ENCODE measurements at places on chromosomes 3 and 15.
A peak's percentile ranks its signal among the peaks of the same experiment; 100 is the strongest.

DNA sequence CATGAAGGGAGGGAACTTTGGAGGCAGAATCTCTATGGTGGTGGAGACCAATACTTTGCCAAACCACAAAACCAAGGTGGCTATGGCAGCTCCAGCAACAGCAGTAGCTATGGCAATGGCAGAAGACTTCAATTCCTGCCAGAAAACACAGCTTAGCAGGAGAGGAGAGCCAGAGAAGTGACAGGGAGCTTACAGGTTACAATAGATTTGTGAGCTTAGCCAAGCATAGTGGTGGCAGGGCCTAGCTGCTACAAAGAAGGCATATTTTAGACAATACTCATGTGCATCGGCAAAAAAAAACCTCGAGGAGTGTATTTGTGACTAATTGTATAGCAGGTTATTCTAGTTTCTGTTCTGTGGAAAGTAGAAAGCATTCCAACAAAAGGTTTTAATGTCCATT is 6.4 kb upstream of the CSTA start:
- DNase-seq = no peak

DNA sequence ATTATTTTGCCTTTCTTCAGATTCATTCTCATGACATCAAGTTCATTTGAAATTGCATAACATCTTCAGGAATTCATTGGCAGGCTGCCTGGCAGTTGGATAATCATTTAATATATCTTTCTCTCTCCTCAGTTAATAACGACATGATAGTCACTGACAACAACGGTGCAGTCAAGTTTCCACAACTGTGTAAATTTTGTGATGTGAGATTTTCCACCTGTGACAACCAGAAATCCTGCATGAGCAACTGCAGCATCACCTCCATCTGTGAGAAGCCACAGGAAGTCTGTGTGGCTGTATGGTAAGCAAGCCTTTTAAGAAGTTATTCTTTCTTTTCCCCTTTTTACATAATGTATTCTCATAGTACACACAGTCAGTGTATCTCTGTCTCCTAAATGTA is 38.2 kb downstream of the TGFBR2 start:
- DNase-seq = no peak

- no peak for DNase-seq
Measured at GRCh38 chr3:24129549-24129948, 184.5 kb downstream of the NR1D2 start.

DNA sequence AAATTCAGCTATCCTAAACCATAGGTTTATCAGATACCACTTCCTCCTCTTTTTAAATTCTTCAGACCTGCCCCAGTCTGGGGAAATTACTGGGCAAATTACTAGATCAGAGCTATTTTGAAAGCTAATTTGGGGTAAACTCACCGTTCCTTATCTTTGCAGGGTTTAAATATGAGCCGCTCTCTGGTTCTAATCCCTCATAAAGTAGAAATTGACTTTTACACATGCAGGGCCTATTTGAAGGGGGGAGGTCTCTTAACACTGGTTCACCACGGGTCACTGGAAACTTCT is 11.0 kb upstream of the MEIS2 start:
- DNase-seq = no peak

- DNase-seq = no peak
Measured at GRCh38 chr3:89311581-89311980, 204.2 kb downstream of the EPHA3 start.

- no peak for DNase-seq
Measured at GRCh38 chr3:122214711-122215110, 31.2 kb downstream of the CASR start.

GRCh38 chr3:144544871-144545270 is 573.2 kb downstream of the DIPK2A start:
- DNase-seq = no peak

- DNase-seq = no peak
Measured at GRCh38 chr3:170745211-170745718, 124.7 kb downstream of the RPL22L1 start.

DNA sequence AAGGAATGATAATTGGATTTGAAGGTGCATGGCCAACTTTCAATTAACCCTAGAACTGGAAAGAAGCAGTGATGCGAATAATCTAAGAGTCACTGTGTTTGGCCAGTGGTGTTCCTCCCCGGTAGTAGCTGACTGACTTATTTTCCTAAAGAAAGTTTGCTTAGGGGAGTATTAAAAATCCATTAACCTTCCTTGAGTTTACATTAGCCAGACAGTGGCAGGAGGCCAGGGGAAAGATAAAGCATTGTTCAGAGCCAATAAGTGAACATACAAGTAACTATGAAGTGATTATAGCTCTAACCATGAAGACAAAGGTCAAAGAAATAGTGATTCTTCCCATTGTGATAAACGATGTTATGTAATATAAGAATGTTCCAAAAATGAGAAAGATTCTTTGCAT is 8.9 kb upstream of the TMEM202 start:
- DNase-seq = no peak

DNA sequence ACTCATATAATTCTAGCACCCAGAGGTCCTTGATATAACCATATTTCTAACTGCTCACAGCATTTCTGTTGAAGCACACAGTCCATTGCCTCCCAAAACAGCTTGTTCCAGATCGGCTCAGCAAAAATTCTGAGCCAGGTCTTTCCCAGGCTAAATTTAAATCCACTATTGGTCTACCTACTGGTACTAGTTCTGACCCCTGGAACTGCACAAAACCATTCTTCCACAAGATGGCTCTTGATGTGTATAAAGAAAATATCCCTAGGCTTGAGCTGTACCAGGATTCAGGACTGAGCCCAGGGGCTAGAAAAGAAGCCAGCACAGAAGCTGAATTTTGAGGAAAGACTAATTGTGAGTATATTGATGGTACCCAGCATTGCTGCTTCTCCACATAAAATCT is 75.4 kb upstream of the ABHD17C start:
- peak; percentile 13 for DNase-seq

GRCh38 chr3:114508208-114508607 is 214.4 kb downstream of the TIGIT start:
- DNase-seq = no peak

- DNase-seq = no peak
Measured at GRCh38 chr3:100730524-100730923, 21.2 kb downstream of the TFG start.

DNA sequence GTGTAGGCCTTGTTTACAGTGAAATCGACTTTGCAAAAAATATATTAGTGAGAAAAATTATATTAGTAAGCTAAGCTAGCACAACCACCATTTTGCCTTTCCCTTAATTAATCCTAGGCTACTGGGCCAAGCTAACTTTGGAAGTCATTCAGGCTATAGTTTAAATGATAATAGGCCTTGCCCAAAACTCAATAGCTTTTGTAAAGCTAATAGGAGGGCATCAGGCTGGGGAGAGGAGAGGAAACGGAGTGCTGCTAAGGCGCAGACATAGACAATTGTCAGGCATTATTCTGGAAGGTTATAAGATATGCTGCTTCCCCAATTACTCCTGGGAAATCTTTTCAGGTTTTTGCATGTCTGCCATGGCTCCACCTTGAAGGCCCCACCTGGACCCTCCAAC is 1286.0 kb downstream of the NSUN3 start:
- no peak for DNase-seq

- DNase-seq = no peak
Measured at GRCh38 chr3:34102288-34102687, 303.9 kb downstream of the PDCD6IP start.

- DNase-seq = no peak
Measured at GRCh38 chr3:57764794-57765193, 8.7 kb downstream of the SLMAP start.

DNA sequence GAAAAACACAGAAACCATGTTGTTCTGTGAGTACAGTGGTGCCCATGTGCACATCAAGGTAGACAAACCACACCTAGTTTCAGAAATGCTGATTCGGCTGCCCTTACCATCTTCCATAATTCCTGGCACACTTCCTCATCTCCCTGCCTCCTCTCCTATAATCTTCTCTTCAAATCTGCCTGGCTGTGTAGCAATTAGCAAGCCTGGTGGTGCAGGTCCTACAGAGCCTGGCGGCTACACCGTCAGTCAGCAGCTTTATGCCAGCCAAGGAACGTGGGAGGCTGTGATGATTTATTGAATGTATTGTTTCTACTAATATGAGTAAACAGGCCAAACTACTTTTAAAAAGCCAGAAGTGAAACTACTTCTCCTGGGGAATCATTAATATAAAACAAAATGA is 106.8 kb downstream of the SEMA6D start:
- DNase-seq = no peak

DNA sequence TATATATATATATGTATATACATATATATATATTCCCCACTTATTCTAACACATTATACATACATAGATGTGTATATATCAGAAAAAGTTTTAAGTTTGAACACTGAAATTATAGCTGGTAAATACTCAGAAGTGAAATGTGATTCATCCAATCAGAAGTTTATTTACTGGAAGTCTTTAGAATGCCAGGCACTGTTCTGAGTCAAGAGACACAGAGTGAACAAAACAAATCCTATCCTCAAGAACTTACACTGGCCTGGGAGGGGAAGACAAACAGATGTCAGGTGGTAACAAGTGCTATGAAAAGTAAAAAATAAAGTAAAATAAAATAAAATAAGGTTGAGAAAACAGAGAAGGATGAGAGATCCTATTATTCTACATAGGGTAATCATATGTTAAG is 13.4 kb downstream of the DHX36 start:
- DNase-seq = no peak

DNA sequence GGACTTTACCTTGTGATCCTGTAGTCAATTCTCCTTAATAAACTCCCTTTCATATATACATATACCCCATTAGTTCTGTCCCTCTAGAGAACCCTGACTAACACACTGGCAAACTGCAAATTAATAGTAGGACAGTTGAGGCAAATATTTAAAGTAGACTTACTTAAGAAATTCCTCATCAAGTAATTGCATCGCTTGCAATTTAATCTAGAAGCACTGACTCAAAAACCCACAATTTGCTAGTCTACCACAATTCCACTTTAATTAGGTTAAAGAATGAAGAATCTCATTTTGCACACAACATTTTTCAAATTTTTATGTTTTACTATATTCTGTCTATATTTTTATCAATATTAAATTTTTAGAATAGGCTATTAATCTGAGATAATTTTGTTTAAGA is 188.1 kb downstream of the PLOD2 start:
- no peak for DNase-seq

DNA sequence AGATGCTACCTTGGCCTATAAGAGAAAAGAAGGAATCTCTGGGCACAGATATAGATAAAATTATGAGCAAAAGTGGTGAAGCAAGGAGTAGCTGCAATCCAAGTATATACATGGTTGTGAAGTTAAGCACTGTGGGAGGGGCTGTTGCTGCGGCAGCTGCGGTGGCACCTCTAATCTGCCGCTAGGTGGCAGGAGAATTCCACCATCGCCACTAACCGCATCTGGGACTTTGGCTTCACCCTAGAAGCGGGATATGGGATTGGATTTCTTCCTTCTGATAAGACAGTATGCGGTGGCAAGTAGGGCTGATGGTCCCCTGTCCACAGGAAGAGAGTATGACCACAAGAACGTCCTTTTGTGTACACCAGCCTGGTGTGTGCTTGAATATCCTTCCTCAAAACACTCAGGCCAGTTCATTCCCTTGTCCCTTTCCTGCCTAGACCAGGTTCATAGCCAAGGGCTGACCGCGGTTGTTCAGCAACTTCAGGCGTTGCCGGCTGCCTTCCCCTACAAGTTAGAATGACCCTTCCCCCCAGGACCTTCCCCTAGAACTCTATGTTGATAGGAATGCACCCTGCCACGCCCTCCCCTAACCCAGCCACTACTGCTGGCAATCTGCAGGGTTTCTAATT is 5.1 kb downstream of the MAGEL2 start:
- DNase-seq = no peak

- DNase-seq = no peak
Measured at GRCh38 chr3:9168241-9168741, 81.2 kb downstream of the SRGAP3 start.

DNA sequence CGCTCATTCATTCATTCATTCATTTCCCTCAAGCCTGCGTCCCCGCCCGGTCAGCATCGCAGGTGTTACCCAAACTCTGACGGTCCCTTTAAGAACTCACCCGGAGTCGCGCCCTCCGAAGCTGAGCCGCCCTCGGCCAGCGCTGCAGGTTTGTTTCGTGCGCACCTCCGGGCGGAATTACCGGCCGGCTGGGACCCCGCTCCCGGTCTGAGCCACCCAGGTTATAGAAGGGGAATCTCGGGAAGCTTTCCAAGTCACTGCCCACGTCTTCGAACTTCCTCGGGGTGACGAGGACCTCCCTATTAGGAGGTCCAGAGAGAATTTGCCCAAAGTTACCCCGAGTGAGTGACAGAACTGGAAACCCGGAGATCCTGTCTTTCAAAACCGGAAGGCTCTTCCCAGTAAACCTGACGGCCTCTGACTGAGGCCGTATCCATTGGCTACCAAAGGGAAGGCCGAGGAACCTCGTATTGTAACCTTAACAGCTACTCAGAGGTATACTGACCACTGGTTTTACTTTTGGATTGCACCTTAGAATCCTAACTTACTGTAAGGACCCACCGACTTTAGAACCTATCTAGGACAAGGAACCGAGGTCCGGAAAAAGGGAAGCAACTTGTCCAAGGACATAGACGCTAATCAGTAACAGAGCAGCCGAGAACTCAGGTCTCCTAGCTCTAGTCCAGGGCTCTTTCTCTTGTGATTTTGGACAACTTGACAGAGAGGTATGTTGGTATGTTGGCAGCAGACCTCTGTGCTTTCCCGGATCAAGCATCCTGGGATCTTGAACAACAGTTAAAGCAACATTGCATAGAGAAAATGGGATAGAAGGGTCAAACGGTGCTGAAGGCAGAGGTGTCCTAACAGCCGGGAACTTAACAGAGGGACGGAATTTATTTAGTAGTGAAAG is 788 bp upstream of the DLG1 start:
- DNase-seq = peak; percentile 70

- no peak for DNase-seq
Measured at GRCh38 chr3:178520451-178520850, 15.8 kb upstream of the KCNMB2 start.

GRCh38 chr3:10242182-10243065 is 5.8 kb upstream of the TATDN2 start:
- DNase-seq = no peak

DNA sequence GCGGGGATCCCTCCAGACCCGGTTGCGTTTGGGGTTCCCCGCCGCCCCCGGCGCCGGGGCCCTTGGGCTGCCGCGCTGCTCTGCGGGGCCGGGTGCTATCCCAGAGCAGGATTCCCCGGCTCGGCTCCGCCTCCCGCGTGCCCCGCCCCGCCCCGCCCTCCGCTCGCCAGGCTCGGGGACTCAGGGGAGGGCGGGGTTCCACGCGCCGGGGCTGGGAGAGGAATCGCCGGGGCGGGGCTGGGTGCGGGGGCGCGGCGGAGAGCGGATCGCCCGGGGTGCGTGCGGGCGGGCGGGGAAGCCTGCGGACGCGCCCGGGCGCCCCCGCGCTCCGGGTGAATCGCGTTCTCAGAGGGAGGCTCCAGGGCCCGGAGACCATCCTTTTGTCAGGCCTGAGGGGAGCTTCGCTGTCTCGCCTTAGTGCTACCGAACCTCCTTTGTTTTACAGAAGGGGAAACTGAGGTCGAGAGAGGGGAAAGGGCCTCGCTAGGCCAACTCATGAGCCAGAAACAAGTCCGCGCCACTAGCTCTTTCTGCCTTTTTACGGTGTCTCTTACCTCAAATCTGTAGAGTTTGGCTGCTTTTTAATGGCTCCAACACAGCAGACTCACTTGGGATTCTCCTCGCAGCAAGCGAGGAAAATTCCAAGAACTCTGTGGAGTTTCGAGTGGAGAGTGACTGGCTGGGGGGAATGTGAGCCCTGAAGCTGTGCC is at the start of gene TMEM158:
TSS of gene TMEM158 (minus strand) at position 82 of the 710 bp plus-strand sequence. CDS start 260 bp downstream, outside the sequence.
- DNase-seq = no peak
